Activated CD4-positive, alpha-beta T cell treated with anti-CD3 and anti-CD28 coated beads for 4 hours (primary cell): ENCODE measurements at places on chromosomes 1 and 21.

GRCh38 chr1:115041654-115042053, 12.0 kb downstream of the TSHB start:
- DNase-seq: no peak

DNA sequence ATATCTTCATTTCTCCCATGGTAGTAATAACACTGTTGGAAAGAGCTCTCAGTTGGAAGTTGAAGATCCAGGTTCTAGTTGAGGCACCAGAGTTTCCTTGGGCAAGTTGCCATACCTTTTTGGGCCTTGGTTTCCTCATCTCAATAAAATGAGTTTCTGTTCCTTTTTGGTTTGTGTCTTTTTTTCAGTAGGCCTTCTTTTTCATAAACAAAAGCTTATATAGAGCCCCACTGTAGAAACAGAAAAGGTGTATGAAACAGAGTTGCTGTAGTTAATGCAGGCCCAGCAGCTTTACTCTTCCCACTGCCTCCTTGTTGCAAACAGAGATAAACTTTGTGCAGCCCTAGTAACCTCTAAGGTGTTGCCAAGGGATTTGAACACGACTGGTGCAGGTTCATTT, 41.7 kb downstream of the WNT4 start:
- no peak for DNase-seq

- no peak for DNase-seq
Observed at GRCh38 chr1:100778748-100779147, 59.2 kb downstream of the VCAM1 start.

DNA sequence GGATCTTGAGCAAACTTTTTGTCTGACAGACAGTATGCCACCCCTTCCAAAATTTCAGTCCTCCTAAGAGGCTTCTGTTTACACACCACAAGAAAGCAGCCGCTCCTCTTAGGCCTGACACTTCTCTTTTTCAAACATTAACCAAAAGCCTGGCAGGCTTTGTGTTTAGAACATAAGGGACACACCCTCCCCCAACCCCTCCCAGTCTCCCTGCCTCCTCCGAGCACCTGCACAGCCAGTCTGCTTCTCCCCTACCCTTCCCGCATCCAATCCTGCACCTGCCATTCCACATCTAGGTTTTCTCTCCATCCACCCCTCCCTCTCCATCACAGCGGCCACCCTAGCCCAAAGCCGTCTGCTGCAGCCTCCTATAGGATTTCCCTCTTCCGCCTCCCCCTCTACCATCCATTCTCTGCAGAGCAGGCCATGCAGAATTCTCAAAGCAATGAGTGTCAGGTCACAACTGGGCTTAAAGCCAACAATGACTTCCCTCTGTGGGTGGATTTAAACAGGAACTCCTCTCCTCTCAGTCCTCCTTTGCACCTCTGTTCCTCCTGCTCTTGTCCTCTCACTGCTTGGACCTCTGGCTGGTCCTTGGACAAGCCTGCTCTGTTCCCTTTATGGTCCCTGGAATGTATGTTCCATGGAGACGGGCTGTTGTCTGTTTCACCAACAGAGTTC, 478.2 kb downstream of the NPHP4 start:
- no peak for DNase-seq

GRCh38 chr1:242224461-242224860, 225.6 kb upstream of the MAP1LC3C start:
- DNase-seq: no peak

- no peak for DNase-seq
Observed at GRCh38 chr1:5857011-5857410, 135.2 kb downstream of the NPHP4 start.

- DNase-seq: no peak
Observed at GRCh38 chr21:45534636-45535331, 7.5 kb downstream of the SLC19A1 start.

DNA sequence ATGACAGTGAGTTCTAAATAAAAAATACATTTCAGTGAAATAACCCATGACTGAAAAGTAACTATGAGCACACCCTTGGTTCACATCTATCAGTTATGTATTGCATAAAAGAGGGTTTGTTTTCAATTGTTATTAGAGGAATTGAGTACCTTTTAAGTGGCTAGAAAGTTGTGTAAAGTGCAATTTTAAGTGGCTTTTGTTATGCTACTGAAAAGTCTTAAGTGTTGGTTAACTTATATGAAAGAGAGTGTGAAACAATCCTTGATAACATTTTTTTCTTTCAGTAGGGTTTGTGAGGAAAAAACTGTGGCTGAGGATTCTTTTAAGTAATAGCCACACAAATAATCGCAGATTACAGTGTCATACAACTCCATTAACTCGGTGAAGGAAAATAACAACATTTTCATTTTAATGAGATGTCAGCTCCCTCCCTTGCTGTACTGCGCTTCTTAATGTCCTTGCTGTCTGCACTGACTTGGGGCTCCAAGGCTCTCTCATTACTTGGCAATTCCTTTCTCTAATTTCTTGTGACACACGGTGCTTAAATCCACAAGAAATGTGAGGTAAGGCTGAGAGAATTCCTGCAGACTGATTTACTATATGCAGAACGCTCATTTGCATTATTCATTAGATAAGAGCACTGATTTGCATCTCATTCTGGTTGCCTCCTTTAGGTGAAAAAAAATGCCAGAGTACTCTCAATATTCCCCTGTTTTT, 40.6 kb downstream of the NTNG1 start:
- no peak for DNase-seq

DNA sequence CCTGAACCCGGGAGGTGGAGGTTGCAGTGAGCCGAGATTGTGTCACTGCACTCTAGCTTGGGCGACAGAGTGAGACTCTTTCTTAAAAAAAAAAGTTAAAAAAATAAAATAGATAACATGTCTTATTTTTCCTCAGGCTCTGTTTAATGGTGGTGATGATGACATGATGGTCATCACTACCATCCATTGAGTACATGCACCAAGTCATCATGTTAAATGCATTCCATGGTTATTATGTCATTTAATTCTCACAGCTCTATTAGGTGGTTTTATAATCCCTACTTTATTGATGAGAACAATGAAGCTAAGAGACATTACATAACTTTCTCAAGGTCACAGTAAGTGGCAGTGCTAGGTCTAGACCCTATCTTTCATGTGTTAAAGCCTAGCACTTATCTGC, 34.4 kb upstream of the MAB21L3 start:
- no peak for DNase-seq

GRCh38 chr1:2300851-2301606, 72.9 kb downstream of the SKI start:
- DNase-seq: peak; percentile 83

DNA sequence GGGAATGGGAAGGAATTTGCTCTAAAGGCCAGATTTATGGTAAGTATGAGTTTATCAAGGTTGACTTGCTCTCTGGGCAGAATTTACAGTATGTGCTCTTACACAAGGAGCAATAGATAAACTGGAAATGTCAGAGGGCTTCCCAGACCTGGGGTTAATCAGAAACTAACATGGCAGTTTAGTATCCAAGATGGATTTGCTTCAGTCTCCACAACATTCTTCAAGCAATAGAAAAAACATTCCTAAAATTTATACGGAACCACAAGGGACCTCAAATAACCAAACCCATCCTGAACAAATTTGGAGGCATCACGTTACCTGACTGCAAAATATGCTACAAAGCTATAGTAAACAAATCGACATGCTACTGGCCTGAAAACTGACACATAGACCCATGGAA, 606.7 kb upstream of the CHRM3 start:
- no peak for DNase-seq

DNA sequence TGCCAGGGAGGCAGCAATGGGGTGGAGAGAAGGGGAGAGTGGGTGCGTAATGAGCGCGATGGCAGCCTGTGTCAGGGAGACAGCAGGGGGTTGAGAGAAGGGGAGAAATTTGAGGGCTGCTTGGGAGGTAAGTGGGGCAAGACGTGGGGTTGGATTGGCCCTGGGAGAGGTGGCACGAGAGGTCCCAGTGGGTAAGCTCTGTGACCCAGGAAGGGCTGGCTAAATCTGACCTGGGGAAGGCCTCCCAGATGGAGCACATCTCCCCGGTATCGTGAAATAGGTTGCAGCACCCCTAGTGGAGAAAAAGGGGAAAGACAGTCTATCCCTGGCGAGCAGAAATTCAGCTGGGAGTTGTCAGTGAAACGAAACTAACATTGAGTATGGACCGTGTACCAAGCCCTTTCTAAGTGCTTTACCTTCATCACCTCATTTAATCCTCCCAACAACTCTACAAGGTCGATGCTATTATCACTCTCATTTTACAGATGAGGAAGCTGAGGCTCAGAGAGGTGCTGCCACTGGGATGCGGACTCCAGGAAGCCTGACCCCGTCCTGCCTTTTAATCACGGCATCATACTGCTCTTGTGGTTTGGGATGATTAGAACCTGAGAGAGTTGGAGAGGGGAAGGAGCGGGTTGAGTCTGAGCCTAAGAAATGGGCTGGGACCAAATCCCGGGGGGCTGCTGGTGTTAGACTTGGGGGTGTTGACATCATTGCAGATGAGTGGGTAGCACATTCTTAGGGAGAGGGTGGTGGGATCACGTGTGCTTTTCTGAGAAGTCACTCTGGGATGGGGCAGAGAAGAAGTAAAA, 56.6 kb upstream of the RPL11 start:
- peak; percentile 65 for DNase-seq

- DNase-seq: peak; percentile 67
Observed at GRCh38 chr1:151251656-151252470, 2.7 kb upstream of the PSMD4 start.

DNA sequence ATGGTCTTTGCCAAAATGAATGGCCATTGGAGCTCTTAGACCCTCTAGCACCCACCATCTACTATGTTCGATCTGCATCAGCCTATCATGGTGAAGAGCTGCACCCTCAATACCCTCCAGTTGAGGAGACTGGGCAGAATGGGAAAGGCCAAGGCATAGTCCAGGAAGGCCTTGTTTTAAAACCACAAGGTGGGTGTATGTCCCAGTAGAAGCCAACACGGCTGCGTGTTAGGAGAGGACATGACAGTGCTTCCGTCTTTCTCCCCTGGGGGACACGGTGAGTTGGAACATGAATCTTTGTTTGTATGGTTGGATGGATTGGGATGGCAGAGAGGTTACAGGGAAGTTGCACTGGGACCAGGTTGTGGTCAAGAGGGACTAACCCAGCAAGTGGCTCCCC, 18.6 kb upstream of the SH3D21 start:
- no peak for DNase-seq

DNA sequence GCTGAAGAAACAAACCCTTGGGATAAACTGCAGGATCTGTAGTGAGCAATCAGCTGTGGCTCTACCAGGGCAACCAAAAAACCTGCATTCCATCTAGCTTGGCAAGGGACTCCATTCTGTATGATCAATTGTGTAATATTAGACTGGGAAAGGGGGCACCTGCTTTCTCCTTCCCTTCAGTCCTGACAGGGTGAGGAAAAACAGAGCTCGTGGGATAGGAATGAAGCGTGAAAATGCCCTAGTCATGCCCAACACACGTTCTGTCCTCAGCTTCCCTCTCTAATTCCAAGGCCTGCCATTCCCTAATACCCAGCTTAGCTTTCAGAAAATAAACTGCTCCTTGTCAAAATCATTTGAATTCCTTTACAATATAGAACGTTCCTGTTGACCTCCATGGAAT, 442.3 kb downstream of the PLPP3 start:
- no peak for DNase-seq

DNA sequence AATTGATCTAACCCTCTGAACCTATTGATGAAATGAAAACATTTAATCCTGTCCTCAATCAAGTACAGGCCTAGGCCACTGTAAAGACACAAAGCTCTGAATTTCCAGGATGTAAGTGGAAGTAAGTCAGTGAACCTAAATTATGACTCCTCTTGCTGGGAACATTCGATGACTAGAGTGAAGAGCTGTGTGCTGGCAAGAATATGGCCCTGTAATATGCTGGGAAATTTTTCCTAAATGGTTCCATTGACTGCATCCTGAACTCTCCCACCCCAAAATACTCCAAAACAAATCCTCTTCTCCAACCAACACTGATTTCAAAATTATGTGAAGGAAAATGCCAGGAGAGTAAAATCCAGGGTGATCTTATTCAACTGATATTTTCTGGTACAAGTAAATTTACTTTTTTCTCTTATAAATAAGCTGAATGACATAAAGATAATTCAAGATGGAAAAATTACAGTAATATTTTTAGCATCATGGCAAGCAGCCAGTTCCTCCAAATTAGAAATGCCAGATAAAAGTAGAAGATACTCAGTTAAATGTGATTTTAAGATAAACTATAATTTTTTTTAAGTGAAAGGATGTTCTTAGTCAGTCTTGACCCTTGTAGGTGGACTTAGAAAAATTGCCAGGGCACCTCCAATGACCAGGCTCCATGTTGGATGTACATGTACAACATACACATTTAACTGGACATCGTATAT, 269.4 kb downstream of the PTGER3 start:
- no peak for DNase-seq

DNA sequence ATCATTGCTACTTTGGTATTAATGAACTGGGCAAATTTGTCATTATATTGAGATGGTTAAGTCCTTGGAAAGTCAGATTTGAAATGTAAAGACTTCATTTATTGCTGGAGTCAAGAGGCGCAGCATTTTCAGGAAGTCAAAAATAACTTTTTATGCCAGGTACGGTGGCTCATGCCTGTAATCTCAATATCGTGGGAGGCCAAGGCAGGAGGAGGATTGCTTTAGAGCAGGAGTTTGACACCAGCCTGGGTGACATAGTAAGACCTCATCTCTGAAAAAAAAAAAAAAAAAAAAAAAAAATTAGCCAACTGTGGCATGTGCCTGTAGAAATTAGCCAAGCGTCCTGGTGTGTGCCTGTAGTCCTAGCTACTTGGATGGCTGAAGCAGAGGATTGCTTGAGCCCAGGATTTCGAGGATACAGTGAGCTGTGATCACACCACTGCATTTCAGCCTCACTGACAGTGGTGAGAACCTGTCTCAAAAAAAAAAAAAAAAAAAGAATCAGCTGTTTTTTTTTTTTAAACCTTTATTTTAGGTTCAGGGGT, 5.5 kb downstream of the HIPK1 start:
- no peak for DNase-seq
